ENCODE measurements at places on chromosomes 12 and 14. TPM values are rescaled to one million over a fixed set of nuclear protein-coding genes. Genes with fewer than 3 reads are reported as not detected.

DNA sequence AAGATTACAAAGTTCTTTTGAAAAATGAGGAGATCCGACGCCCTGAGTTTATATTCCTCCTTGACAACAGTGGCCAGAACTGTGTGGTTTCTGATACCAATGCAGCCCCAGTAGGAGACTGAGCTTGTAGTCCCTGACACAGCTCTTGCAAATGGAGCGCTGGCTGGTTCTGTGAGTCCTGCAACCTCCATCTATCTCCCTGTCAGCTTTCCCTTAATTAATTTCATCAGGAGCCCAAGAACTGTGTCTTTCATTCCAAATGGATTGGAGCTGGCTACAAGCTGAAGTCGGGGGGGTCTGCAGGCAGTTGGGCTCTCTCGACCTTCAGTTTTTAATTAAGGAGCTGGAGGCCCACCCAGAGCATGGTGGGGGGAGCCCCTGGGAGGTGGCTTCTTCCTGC, 160.6 kb downstream of the ADGRD1 start:
- no peak overlapping the region for H3K27ac ChIP-seq
- H3K27me3 ChIP-seq = no peaks in the 10 kb centered on the region
- DNase-seq = no peak
- H3K36me3 ChIP-seq = no peaks in the 10 kb centered on the region
- peaks cover 29% of the 10 kb centered on the region for H3K4me1 ChIP-seq

ANO2 gene
- total RNA-seq = not detected

- 0 out of 2 replicates have a peak, but pooled peaks cover 5% of the 10 kb centered on the region for H3K27me3 ChIP-seq
- H3K36me3 ChIP-seq = no peaks in the 10 kb centered on the region
- H3K4me3 ChIP-seq = no peak overlapping the region
- H3K27ac ChIP-seq = no peak overlapping the region
These were observed 194.2 kb downstream of the GXYLT1 start for GRCh38 chr12:41950455-41950854.

RIPK3 gene
- total RNA-seq = 2.2 TPM

TCL1B gene
- not detected for total RNA-seq

DNA sequence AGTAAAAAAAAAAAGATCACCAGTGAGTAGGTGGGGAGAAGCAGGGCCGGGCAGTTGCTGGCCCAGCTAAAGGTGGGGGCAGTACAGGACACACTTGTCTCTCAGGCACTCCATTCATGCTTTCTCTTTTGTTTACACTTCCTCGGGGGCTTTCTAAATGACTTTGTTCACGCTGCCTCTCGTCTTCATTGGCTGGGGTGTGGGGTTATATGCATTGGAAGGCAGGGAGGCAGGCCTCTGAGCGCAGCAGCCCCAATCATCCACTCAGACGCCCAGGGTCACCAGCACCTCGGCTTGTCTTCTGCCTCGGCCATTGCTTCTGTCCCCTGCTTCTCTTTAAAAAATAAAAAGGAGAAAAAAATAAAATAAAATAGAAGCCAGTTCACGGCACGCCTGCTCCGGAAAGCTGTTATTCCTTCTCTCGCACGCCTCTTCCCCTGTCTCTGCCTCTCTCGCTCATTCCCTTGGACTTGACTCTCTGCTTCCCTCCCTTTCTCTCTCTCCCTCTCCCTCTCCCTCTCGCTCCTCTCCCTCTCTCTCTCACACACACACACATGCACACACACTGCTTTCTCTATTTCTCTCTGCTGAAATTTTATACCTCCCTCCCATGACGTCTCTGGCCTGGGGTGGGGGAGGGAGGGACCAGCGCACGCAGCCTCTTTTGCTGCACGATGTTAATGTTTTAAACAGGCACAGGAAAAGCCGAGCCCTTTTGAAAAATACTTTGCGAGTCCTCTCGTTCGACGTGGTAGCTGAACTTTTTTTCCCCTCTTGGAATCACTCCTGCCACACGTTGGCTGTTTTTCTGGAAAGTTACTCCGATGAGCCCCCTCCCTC, at the start of gene TGFB3:
TGFB3 (minus strand) TSS at position 570 of the 840 bp plus-strand sequence. CDS start 1,102 bp downstream, outside the sequence.
- H3K4me3 ChIP-seq = peak within 1 kb of the TSS; percentile 94
- DNase-seq = peak; percentile 87

DNA sequence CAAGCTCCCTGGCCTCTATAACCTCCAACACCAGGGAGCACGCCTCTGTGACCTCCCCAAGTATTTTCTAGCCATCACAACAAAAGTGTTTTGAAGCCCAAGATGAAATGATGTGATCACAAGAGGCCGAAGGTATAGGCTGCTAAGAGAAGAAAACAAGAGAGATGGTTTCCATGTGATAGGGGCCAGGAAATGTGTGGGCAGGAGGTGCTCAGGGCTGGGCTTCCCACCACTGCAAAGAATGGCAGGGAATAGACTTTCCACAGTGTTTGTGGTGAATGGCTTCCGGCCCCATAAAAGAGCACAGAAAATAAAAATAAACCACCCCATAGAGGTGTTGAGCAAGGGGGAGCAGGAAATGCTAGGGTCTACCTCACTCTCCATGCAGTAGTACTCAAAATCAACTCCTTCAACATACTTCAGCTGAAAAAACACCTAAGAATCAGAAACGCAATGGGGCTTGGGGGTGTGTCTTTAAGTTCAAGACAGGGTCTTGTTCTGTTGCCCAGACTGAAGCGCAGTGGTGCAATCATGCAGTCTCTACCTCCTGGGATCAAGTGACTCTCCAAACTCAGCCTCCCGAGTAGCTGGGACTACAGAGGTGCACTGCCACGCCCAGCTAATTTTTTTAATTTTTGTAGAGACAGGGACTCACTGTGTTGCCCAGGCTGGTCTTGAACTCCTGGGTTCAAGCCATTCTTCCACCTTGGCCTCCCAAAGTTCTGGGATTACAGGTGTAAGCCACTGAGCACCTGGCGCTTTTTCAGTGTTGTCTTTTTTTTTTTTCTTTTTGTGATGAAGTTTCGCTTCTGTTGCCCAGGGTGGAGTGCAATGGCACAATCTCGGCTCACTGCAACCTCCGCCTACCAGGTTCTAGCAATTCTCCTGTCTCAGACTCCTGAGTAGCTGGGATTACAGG, 27.1 kb downstream of the DAD1 start:
- no peaks in the 10 kb centered on the region for H3K27me3 ChIP-seq
- no peaks in the 10 kb centered on the region for H3K4me1 ChIP-seq
- H3K36me3 ChIP-seq = peaks cover 14% of the 10 kb centered on the region
- H3K27ac ChIP-seq = no peak overlapping the region
- DNase-seq = no peak
- H3K4me3 ChIP-seq = no peak overlapping the region

ACOT2 gene
- total RNA-seq = 77.2 TPM

Data from GM23248 (cell line).